Testis (tissue), 5 donors: ENCODE measurements at places on chromosomes 4 and X.
A peak's percentile ranks its signal among the peaks of the same experiment; 100 is the strongest.

DNA sequence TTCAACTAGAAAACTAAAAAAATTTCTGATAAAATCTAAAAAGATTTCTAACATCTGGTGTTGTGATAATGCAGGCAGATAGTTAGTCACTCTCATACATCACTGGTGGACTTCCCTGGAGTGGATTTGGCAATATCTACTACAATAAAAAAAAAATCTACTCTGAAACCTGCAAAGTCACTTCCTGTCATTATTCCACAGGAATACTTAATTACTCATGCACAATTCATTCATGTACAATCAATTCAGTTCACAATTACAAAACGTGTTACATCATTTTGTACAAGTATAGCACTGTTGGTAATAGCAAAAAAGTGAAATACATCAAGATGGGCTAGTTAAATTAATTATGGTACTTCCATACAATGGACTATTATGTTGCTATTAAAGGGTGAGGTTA, 16.5 kb upstream of the RHOH start:
- H3K4me3 ChIP-seq = no peak overlapping the region
- no peaks in the 10 kb centered on the region for H3K27me3 ChIP-seq
- H3K27ac ChIP-seq = no peak overlapping the region
- H3K4me1 ChIP-seq = no peaks in the 10 kb centered on the region

DNA sequence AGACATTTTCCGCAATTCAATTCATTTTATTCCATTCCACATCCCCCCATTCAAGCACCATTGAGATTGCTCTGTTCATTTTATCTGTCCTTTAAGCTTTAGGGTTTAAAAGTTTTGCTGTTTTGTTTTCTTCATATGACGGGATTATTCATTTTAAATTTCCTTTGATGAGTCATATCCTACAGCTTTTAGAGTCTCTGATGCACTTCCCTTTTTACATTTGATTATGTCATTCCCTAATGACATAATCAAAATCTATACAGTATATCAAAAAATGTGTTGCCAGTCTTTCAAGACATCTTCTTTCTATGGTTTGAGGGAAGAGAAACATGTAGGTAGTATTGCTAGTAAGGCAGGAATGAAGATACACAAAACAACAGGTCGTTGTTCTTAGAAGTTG, 456.3 kb downstream of the PDGFC start:
- DNase-seq = no peak
- no peak overlapping the region for H3K4me3 ChIP-seq
- no peaks in the 10 kb centered on the region for H3K36me3 ChIP-seq
- H3K4me1 ChIP-seq = no peaks in the 10 kb centered on the region

- no peak overlapping the region for H3K27ac ChIP-seq
- H3K27me3 ChIP-seq = no peaks in the 10 kb centered on the region
- H3K36me3 ChIP-seq = no peaks in the 10 kb centered on the region
- no peaks in the 10 kb centered on the region for H3K4me1 ChIP-seq
- no peak for DNase-seq
These were observed 7.6 kb upstream of the DIPK2B start for GRCh38 chrX:45208121-45208856.

DNA sequence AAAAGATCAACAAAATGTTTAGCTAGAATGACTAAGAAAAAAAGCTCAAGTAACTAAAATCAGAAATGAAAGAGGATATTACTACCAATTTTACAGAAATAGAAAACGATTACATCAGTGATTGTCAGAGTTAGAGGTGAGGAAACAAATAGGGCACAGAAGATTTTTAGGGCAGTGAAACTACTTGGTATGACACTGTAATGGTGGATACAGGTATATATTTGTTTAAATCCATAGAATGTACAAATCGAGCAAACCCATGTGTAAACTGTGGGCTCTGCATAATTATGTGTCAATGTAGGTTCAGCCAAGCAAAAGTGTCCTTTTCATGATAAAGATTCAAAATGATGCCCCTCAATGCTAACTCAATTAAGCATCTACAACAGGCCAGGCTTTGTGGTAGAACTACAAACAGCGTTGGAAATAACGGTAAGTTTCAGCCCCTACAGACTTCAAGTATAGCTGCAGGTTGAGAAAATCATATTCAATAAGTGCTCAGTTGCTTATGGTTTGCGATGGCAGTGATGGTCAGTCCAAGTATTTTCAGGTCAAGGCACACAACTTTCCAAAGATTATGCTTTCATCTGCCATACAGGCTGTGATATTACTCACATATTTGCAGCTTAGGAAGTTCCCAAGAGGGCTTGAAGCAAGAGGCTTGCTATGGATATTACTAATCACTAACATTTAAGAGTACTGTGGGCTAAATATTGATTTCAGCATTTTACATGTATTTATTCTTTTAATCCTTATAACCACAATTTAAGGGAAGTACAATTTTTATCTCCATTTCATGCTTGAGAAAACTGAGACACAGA, 158.6 kb downstream of the TET2 start:
- no peaks in the 10 kb centered on the region for H3K27me3 ChIP-seq
- no peaks in the 10 kb centered on the region for H3K36me3 ChIP-seq
- no peak overlapping the region for H3K4me3 ChIP-seq
- no peaks in the 10 kb centered on the region for H3K4me1 ChIP-seq
- H3K27ac ChIP-seq = no peak overlapping the region

DNA sequence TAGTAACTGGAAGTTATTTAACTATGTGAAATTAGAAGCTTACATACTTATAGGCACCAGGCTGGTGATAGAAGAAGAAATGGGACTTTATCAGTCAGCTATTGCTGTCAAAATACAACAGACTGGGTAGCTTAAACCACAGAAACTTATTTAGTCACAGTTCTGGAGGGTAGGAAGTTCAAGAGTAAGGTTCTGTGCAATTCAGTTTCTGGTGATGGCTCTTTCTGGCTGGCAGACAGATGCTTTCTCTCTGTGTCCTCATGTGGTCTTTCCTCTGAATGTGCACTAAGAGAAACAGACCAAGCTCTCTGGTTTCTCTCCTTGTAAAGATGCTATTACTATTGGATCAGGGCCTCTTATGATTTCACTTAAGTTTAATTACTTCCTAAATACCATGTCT, 92.1 kb upstream of the ANKRD50 start:
- no peak overlapping the region for H3K4me3 ChIP-seq
- H3K36me3 ChIP-seq = no peaks in the 10 kb centered on the region
- DNase-seq = no peak

- H3K4me1 ChIP-seq = peaks cover 6% of the 10 kb centered on the region
- H3K4me3 ChIP-seq = peak overlapping the region; percentile 56
- peak; percentile 57 for DNase-seq
- no peak overlapping the region for H3K27ac ChIP-seq
These were observed 64.3 kb upstream of the WDR17 start for GRCh38 chr4:176001151-176002006.

GRCh38 chr4:7876201-7876875, 63.3 kb downstream of the AFAP1 start:
- no peak for DNase-seq
- H3K27me3 ChIP-seq = no peaks in the 10 kb centered on the region
- peaks cover 7% of the 10 kb centered on the region for H3K4me1 ChIP-seq
- H3K27ac ChIP-seq = no peak overlapping the region
- no peaks in the 10 kb centered on the region for H3K36me3 ChIP-seq

DNA sequence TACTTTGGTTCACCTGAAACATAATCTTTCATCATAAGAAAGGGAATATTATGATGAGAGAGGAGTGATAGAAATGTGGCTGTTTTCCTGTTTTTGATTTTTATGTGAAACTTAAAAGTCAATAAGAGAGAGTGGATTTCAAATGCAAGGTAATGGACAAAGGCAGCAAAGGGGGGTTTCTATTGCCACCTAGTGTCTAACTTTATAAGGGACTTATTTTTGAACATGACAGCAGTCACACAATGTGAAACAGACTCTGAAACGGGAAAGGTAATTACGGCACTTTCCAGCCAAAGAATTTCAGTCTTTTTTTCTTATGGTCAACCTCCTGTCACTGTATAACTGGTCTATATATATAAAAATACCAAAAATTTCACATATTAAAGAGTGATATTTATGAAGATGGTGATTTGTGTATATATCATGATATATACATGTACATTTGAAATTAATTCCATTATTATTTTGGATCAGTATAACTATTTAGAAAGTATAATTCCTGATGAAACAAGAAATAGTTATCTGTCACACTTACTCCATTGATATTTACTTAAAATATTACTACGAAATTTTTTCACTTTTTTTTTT, 127.1 kb downstream of the FBXO8 start:
- DNase-seq = no peak
- no peaks in the 10 kb centered on the region for H3K36me3 ChIP-seq
- no peaks in the 10 kb centered on the region for H3K27me3 ChIP-seq
- no peaks in the 10 kb centered on the region for H3K4me1 ChIP-seq

GRCh38 chr4:163966612-163967011, 472.1 kb downstream of the TMA16 start:
- DNase-seq = no peak
- H3K36me3 ChIP-seq = no peaks in the 10 kb centered on the region
- H3K27ac ChIP-seq = no peak overlapping the region
- H3K27me3 ChIP-seq = no peaks in the 10 kb centered on the region
- H3K4me3 ChIP-seq = no peak overlapping the region
- H3K4me1 ChIP-seq = no peaks in the 10 kb centered on the region

DNA sequence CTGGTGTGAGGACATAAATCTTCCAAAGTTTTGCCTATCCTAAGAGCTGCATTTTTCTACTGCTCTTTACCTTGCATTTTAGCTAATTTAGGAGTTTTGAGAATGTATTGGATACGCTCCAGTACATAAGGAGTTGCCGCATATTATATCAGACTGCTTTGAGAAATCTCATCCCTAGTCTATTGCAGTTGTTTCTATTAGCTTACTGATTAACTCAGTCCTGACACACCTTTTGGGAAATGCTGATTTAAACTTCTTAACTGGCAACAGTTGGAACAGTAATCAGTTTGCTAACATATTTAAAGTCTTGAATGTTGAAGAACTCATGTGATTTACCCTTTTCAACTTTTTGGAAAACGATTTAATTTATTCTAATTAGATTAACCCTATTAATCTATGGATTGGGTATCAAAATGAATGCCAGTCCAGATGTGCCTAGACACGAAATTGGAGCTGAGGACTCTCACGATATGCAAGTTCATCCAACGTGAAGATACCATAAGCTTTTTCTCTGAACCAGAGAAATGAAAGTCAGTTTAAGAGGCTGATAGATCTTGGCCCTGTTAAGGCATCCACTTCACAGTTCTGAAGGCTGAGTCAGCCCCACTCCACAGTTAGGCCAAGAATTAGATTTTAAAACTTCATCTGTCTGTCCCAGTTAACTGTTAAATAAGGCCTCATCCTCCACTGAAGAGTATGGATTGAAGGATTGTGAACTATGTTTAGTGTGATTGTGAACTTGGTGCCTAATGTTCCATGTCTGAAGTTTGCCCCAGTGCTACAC, 90.0 kb downstream of the MAOA start:
- no peak for DNase-seq
- no peaks in the 10 kb centered on the region for H3K36me3 ChIP-seq
- no peak overlapping the region for H3K27ac ChIP-seq
- H3K27me3 ChIP-seq = no peaks in the 10 kb centered on the region
- H3K4me1 ChIP-seq = no peaks in the 10 kb centered on the region

DNA sequence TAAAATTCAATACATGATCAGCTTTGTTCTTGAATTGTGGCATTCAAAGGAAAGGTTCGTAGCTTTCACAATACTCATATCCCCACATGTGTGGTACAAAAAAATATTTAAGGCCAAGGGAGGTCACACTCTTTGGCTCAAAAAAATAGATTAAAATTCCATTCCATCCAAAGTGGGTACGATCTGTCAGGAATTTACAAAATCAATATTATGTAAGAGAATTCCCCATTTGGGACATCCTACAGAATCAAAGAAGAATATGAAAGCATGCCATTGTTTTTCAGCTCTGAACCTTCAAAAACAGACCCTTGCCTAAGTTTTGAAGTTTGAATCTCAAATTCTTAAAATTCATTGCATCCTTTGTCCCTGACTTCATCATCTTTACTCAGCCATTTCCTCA, 85.8 kb downstream of the MID1 start:
- no peaks in the 10 kb centered on the region for H3K36me3 ChIP-seq
- H3K27ac ChIP-seq = no peak overlapping the region
- no peaks in the 10 kb centered on the region for H3K27me3 ChIP-seq
- no peaks in the 10 kb centered on the region for H3K4me1 ChIP-seq
- no peak overlapping the region for H3K4me3 ChIP-seq

- no peak overlapping the region for H3K4me3 ChIP-seq
- no peak for DNase-seq
- H3K27ac ChIP-seq = no peak overlapping the region
- no peaks in the 10 kb centered on the region for H3K36me3 ChIP-seq
- H3K4me1 ChIP-seq = no peaks in the 10 kb centered on the region
These were observed 18.7 kb upstream of the WDR1 start for GRCh38 chr4:10135260-10135659.

DNA sequence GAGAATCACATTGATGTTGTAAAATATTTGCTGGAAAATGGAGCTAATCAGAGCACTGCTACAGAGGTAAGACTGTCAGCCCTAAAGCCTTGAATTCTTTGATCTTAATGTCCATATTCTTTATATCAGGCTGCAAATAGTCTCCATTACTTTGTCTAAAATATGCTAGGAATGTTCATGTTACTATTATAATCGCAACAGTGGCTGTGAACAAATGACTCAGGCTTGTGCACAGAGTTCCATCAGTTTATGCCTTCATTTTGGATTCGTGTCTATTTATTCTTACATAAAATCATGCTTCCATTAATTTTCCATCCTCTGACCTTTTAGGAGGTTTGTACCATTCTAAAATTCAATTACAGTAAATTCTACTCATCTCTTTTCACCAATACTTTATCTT, 182.7 kb downstream of the ANK2 start:
- no peaks in the 10 kb centered on the region for H3K27me3 ChIP-seq
- DNase-seq = no peak
- H3K36me3 ChIP-seq = no peaks in the 10 kb centered on the region
- H3K4me3 ChIP-seq = no peak overlapping the region
- no peaks in the 10 kb centered on the region for H3K4me1 ChIP-seq

GRCh38 chr4:143581331-143581946, 67.9 kb downstream of the SMARCA5 start:
- H3K27me3 ChIP-seq = no peaks in the 10 kb centered on the region
- no peak overlapping the region for H3K27ac ChIP-seq
- H3K36me3 ChIP-seq = no peaks in the 10 kb centered on the region
- H3K4me1 ChIP-seq = no peaks in the 10 kb centered on the region
- no peak overlapping the region for H3K4me3 ChIP-seq

DNA sequence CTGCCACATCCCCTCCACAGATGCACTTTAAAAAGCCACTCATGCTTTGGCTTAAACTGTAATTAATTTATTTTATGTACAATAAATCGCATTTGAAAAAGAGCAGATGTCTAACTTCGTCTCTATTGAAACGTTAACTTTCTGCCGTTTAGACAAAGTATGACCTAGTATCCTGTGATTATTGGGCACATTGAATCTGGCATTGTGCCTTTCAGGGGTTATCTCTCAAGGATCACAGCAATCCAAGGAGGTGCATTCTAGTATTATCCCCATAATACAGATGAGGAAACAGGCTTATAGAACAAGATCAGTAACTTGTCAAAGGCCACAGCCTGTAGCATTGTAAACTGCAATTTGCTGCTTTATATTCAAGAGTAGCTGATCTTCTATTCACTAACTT, 4.6 kb downstream of the RASL11B start:
- no peaks in the 10 kb centered on the region for H3K36me3 ChIP-seq
- H3K4me3 ChIP-seq = no peak overlapping the region
- DNase-seq = no peak

GRCh38 chr4:7956934-7957656, 17.4 kb upstream of the AFAP1 start:
- DNase-seq = no peak
- no peaks in the 10 kb centered on the region for H3K36me3 ChIP-seq
- H3K4me1 ChIP-seq = no peaks in the 10 kb centered on the region
- no peak overlapping the region for H3K27ac ChIP-seq
- no peak overlapping the region for H3K4me3 ChIP-seq
- H3K27me3 ChIP-seq = no peaks in the 10 kb centered on the region
